ENCODE measurements at places on chromosomes 2 and 18.

GRCh38 chr2:37615804-37616676, 55.4 kb downstream of the CDC42EP3 start:
- DNase-seq: no peak

- no peak for DNase-seq
Measured at GRCh38 chr18:47683774-47684173, 246.7 kb downstream of the SMAD2 start.

- DNase-seq: no peak
Measured at GRCh38 chr2:189157456-189157855, 22.1 kb downstream of the COL5A2 start.

GRCh38 chr2:232886632-232887031, 16.6 kb downstream of the SNORC start:
- DNase-seq: no peak

GRCh38 chr2:135512099-135512498, 18.9 kb downstream of the ZRANB3 start:
- DNase-seq: no peak

DNA sequence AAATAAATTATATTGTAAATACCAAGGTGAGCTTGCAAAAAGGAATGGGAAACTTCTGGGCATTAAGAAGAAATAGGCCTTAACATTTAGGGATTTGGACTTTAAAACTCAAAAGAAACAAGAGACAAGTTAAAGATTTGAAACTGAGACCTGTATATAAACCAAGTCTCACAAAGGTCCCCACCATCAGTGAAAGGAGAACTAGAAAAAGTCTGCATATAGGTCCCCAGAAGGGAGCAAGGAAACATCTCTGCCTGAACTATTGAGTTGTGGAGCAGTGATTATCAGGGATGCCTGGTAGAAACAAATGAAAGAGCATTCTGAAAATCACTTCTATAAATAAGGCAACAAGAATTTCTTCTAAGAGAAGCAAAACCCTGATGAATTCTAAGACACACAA, 30.5 kb upstream of the ITGAV start:
- DNase-seq: no peak

DNA sequence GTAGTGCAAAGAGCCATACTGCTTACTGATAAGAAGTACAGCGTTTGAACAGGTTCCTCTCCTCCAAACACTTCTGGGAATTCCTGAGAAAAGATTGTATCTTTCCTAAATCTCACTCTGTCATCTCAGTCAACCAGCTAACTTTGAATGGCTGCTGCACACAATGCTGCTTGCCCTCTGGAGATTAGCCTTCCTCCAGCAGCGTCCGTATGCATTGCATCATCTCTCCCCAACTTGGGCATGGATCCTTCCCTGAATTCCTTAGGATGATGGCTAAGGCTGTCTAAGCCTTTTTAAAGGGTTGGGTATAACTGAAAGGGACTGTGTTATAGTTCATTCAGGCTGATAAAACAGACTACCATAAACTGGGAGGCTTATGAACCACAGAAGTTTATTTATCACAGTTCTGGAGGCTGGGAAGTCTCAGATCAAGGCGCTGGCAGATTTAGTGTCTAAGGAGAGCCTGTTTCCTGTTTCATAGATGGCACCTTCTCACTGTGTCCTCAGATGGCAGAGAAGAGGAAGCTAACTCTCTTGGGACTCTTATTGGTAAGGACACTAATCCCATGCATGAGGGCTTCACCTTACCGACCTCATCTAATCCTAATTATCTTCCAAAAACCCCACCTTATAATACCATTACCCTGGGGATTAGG, 105.3 kb downstream of the PAX3 start:
- no peak for DNase-seq

- DNase-seq: no peak
Measured at GRCh38 chr2:217260441-217261115, 400.7 kb upstream of the TNP1 start.

DNA sequence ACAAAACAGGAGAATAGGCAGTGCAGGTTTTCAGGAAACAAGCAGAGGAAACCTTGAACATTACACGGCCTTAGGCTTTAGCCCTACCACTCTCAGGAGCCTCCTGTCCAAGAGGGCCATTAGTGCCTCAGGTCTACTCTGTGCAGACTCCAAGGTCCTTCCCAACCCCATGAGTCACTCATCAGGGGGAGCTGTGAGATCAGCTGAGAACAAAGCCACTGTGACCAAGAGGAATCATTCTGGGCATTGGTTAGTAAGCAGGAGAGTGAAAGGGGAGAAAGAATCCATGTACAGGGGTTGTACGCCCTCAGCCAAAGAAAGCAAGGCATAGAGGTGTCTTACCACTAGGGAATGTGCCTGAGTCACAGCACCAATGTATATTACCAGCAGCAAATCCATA, 680.3 kb downstream of the DPP10 start:
- DNase-seq: no peak

DNA sequence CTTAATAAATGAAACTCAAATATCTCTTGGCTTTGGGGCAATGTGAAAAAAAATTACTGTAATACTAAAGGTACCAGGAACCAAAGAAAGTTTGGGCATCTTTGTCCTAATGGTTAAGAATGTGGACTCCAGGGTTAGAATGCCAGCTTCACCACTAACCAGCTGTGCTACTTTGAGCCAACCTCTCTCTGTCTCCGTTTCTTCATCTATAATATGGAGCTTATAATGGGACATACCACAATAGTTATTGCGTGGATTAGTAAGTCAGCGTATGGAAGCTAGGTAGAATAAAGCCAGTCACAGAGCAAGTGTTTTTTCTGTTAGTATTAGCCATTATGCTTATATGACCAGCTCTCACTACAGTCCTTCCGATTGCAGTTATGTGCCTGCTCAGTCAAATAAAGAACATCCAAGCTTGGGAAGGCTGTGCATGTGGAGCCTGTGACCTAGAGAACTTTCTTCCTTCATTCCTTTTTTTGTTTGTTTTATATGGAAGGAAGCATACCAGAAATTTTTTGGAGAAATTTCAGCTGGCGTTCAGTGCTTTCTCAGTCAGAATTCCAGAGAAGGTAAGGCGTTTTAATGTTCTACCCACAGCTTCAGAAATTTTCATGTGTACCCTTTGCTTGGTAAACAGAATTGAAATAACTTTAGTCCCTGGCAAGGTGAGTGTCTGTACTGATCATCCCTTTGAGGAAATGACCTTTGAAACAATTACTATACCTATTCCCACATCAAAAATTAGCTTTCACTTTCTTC, 114.0 kb upstream of the RND3 start:
- no peak for DNase-seq

DNA sequence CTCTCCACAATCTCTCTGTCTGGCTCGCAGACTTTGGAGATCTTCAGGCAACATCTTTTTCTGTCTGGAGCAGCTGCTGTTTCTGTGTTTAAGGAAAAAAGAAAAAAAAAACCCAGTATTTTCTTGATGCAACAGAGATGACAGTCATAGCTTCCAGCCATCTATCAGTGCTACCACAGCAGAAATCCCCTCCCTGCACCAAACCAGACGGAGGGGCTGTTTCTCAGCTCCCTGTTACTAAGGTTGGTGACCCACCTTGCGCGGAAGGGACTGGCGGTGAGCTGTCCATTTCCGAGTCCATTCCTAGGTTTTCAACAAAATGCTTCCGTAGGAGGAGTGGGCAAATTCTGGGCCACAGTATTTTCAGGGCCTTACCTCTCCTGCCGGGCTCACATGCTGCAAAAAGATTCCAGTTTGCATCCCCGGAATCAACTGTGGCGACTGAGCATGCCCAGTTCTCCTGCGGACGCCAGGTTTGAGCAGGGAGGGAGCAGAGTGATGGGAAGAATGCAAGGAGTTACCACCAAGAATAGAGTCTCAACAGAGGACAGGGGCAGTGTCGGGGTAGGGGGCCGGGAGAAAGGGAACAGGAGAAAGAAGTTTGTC, 1.2 kb downstream of the SLC4A10 start:
- no peak for DNase-seq

DNA sequence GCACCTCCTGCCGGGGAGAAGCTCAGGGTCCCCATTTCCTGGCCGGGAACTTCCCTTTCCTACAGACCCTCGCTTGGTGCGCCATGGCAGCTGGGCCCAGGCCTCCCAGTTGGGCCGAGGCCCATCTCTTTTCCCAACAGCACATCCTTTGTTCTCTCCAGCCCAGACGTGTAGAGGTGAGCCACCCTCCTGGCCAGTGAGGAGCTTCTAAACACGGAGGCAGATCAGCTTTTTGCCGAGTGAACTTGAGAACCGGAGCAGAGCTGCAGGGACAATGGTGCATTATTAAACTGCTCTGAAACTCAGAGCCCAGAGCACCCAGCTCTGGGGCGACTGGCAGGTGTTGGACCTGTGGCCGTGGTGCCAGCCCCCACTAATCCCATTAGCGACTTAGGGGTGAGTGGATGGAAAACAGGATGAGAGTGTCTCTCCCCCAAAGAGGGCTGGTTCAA, 25.4 kb downstream of the SH3BP4 start:
- no peak for DNase-seq

GRCh38 chr2:174341995-174342685, 7.4 kb downstream of the SP9 start:
- no peak for DNase-seq

DNA sequence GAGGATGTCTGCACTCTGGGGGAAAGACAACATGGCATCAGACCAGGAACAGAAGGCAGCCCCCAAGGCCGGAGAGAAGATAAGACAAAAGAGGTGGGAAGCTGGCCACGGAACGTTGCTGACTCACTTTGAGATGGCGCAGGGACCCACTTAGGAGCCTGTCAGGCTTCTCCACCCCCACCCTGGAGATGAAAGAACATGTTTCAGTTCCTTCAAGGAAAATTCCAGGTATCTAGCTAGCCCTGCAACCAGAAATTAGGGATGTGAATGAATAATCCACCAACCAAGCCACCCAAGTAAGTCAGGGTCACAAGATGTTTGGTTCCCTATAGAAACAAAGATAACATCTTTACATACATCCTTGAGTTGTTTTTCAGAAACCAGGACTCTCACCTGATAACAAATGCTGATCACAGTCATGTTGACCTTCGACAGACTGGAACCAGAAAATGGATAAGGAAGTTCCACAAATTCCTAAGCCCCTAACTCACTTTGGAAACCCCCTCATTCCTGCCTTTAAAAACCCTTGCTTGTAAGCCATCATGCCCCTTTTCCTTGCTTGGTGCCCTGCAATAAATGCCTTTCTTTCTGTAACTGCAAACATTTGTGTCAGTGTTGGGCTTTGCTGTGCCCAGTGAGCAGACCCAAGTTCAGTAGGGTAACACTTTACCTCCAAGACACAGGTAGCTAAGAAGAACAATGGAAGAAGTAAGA, 31.9 kb downstream of the PSTPIP2 start:
- no peak for DNase-seq

GRCh38 chr2:11562011-11562410, 28.2 kb downstream of the GREB1 start:
- DNase-seq: no peak

- no peak for DNase-seq
Measured at GRCh38 chr2:3290655-3291054, 87.0 kb downstream of the EIPR1 start.

DNA sequence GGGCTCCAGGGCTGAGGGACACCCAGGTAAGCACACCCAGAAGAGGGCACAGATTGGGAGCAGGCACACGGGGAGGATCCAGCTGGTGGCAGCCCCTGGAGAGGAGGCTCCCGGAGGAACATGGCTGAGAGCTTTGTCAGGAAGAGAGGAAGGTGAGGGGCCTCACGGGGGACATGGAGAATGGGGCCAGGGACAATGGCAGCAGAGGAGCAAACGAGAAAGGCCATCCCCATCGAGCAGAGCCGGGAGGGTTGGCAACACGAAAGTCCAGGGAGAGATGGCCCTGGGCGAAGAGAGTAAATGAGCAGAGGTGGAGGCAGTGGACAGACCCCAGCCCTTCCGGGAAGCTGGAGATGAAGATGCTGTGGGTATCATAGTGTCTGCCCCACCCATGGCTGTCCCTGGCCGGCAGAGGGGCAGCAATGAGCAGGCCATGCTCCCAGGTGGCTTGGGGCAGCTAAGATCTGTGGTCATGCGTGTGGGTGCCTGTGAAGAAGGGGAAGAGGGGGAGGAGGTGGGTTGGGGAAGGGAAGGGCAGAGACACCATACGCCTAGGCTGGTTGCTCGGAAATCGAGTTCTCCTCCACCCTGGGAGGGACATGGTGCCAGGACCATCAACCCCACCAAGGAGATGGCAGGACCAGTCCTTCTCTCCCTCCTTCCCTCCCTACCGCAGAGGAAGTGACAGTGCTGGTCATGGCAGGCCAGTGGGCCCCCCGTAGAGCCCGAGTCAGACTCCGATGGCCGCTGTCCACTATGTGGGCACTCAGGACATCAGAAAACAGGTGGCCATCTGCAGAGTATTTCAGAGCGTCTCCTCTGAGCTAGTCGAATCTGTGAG, 191.7 kb downstream of the NDUFA10 start:
- DNase-seq: no peak

DNA sequence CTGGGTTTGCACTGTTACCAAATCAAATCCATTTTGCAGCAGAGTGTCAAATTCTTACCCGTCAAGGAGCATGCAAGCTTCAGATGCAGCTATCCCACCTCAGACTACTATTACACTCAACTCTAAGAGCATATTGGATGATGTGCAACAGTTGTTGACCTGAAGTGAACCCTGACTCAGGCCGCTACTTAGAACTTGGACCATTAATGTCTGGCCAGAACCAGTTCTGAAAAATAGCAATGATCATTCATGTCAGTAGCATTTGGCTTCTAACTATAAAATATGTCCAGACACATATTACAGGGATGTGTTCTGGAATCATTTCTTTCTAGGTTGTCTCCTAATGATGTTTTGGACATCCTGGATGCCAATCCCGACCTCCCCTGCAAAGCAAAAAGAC, 135.5 kb upstream of the PKDCC start:
- no peak for DNase-seq

DNA sequence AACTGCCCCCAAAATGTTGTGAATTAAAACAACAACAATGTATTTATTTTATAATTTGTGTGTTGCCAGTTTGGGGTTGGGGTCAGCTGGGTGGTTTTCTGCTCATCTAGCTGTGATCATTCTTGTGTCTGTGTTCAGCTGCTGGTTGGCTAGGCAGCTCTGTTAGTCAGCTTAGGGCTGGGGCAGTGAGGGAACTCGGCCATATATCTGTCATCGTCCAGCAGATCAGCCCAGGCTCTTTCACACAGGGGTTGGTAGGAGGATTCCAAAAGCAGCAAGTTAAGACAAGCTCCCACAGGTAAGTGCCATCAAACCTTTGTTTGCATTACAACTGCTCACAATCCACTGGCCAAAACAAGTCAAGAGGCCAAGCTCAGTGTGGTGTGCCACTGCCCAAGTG, 121.5 kb downstream of the LPIN1 start:
- DNase-seq: no peak

- no peak for DNase-seq
Measured at GRCh38 chr2:216170076-216170763, 61.1 kb downstream of the XRCC5 start.

- DNase-seq: no peak
Measured at GRCh38 chr2:26757873-26758789, 6.0 kb upstream of the SLC35F6 start.

DNA sequence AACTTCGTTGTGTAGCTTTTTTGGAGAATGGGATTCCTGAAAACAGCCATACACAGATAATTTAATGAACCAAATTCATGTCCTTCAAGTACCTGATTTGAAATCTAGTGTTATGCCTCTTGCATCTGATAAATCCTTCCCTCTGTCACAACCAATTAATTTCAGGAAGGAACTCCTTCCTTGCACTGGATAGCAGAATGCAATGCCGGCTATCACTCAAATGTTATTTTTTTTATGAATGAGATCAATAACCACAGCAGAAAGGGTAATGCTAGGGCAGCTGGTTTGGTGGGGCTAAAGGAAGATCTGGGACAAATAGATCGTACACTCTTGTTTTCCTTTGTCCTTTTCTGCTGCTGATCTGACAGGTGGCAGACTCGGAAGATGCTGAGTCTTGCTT, 899.5 kb upstream of the GYPC start:
- DNase-seq: no peak

- no peak for DNase-seq
Measured at GRCh38 chr18:36440614-36441013, 143.1 kb downstream of the FHOD3 start.
